ENCODE measurements at places on chromosomes 1 and 21.

DNA sequence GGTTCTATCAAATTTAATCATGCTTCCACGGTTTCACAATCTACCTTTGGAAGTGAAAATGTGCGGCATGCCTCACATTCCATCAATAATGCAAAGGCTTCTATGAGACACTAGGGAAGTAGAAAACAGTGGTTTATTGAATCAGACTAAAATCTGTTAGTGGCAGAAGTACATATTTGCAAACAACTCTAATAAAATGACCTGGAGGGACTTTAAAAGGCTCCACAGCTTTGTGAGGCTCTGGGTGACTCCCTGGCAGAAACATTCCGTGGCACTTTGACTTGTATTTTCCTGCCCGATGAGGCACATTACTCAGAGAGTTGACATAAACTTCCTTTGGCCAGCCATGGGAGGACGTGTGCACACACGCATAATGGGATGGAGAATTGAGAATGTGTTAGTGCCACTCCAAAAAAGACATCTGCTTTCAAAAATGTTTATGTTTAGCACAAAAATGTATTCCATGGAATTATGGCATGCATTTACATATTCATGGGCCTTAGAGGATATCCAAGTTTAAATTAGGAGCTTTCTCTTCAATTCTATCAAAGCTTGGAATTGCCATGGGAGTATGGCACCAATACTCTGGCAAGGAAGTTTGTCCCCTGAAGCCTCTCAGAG, 60.0 kb upstream of the SSX2IP start:
- no peak for DNase-seq

DNA sequence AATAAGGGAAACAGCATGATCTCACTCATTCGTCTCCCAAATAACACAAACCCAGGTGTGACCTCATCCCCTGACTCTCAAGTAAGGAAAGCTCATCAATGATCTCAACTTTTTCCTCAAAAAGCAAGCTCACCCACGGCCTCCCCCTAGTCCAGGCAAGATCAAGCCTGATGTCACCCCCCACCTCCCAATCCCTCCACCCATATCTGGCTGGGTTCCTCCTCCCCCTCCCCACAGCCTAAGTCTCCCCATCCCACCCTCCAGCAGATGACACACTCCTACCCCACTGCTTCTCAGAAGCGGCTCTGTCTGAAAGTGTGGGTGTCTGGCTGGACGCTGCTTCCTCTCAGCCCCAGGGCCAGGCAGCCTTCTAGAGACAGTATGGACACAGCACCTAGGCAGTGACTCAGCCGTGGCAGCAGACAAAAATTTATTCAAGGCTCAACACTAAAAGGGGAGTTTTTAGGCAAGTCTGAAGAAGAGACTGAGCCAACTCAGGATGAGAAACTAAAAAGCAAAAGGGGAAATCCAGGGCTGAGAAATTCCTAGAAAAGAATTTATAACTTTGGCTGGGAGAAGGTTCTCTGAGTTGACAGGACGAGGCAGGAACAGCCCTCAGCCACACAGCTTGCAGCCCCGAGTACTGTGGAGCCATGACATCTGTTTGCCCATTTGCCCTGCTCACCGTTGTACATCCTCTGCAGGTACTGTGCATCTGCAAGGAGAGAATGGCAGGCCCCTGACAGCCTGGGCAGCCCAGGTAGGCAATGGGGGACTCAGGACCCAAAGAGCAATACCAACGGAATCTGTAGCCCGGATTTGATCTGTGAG, 81.6 kb upstream of the LRRC8D start:
- no peak for DNase-seq

DNA sequence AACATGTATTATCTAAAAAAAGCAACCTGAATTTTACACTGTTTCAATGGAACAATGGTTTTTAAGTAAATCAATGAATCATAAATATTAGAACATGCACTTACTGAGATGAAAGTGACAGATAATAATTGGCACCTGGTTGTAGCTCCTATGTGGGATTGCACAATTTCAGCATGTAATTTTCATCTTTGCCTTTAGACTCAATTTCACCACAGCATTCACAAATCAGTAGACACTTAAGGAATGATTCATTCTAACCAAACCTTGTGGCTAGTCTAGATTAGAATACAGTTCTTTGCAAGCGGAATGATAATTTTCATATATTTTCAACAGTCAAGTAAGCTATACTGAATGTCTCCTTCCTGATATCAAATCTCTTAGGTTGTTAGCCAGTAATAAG, 853.4 kb downstream of the KCNT2 start:
- no peak for DNase-seq

DNA sequence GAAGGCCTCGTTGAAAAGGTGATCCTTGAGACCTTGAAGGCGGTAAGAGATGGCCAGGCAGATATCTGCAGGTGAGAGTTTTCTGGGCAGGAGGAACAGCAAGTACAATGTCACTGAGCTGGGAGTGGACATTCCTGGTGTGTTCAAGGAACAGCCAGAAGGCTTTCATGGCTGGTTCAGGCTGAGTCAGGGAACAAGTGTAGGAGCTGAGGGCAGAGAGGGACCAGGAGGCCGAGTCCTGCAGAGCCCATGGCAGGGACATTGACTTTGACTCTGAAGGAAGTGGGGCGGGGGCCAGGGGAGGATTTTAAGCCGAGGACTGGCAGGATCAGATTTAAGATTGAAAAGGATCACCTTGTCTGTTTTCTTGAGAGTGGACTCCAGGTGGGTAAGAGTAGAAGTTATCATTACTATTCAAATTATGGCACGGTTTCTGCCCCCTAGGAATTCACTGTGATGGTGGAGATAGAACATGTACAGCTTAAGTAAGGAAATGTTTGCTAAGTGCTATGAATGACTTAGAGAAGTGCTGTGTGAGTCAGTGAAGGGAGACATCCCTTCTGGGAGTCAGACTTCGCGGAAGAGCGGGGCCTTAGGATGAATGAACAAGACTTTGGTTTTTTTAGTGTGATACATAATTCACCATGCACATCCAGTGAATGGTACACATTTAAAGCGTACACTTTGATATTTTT, 202.3 kb downstream of the KIF26B start:
- no peak for DNase-seq

- DNase-seq, result no peak
Observed at GRCh38 chr1:12573015-12573825, 44.8 kb downstream of the DHRS3 start.

DNA sequence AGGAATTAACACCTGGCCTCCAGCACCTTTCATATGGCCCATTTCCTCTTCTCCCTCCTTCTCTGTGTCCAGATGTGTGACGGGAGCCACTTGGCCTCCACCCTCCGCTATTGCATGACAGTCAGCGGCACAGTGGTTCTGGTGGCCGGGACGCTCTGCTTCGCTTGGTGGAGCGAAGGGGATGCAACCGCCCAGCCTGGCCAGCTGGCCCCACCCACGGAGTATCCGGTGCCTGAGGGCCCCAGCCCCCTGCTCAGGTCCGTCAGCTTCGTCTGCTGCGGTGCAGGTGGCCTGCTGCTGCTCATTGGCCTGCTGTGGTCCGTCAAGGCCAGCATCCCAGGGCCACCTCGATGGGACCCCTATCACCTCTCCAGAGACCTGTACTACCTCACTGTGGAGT, 5.6 kb downstream of the TMEM61 start:
- no peak for DNase-seq

DNA sequence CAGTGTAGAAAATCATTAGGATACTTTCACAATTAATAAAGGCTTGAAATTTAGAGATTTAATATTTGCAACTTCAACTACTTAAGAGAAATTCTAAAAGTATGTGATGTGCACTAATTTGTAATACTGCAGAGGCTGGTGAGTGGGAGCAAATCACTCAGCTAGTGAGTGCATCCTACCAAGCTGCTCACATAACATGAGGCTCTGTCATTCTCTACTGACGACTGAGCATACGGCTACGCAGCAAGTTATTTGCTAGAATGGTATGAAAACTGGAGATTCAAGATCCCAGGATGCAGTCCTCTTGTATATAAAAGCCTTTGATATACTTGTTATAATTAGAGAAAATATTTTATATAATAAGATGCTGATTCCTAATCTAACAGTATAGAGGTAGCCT, 90.1 kb downstream of the ATP1B1 start:
- no peak for DNase-seq

- DNase-seq, result no peak
Observed at GRCh38 chr1:54953846-54954245, 26.6 kb upstream of the TMEM61 start.

- no peak for DNase-seq
Observed at GRCh38 chr1:234256359-234256758, 116.9 kb upstream of the COA6 start.

DNA sequence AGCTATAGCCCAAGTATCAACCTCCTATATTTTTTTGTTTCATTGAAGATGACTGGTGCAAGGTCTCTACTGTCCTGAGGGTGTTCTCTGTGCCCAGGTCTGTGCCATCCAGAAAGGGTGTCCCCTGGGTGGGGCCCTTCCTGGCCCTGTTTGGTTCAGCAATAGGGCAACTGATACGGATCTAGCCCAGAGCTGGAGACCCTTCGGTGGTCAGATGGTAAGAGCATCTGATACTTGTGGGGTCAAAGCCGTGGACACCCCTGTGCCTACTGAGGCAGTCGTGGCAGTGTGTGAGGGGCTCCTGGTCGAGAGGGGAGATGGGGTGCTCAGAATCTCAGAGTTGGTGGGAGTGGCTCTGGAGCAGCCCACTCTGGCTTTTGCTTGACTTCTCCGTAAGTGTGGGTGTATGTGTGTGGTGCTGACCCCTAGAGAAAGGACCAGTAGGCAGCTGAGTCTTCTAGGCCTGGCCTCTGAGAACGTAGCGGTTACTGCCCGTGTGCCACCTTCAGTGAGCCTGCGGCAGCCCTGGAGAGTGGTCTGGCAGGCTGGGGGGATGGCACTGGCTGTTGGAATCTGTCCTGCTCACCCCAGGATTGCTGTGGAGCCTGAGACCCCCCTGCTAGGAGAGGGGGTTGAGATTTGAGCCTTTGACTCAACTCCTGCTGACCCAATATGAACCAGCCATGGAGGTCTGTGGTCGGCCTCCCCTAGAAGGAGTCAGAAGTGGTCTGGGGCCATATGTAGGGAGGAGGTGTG, 2.7 kb downstream of the AMPD2 start:
- DNase-seq, result no peak

DNA sequence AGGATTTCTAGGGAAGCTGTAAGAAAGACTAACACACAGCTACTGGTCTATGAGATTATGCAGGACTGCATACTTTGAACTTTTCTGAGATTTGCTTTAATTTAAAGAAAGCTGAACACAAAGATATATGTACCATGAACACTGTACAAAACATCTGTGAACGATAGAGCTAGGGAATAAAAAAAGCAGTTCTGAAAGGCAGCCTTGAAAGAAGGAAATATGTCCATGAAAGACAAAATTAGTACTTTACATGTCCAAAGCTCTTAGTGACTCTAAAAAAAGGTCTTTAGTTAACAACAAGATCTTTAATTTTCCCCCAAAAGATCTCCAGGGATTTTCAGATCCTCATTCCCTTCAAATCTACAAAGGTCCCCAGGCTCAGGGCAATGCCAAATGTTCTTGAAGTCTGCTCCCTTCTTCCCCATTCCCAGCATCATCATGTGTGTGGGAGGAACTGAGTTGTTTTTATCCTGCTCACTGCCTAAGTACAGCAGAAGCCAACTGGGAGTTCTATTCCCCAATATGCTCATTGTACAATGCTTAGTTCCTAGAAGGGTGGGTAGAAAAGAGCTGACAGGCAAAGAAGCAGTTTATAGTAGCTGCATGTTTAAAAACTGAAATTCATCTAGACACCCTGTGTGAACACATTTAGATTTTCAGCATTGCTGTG, 60.1 kb upstream of the PTCH2 start:
- DNase-seq, result no peak
